WERI-Rb-1 (cell line): ENCODE measurements at places on chromosomes 1 and 21.

GRCh38 chr1:81801651-81802456 is 1.1 kb downstream of the ADGRL2 start:
- DNase-seq: peak; percentile 19

DNA sequence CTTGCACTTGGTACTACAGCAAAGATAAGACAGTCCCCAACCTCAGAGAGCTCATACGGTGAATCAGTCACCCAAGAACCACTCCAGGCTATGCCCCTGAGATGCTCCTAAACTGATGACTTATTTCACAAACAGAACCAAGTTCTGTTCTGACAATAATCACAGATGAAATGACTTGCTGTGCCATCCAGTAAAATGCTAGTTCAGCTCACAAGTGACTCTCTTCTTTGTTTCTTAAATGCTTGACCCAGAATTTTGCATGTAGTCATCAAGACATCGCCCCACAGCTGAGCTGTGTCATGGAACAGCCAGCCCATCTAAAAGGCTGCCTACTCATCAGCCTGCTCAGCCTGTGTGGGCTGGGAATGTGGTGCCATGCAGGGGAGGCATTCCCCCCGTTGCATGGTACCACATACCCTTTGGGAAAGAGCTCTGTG is 6.1 kb upstream of the SLC19A2 start:
- DNase-seq: no peak

DNA sequence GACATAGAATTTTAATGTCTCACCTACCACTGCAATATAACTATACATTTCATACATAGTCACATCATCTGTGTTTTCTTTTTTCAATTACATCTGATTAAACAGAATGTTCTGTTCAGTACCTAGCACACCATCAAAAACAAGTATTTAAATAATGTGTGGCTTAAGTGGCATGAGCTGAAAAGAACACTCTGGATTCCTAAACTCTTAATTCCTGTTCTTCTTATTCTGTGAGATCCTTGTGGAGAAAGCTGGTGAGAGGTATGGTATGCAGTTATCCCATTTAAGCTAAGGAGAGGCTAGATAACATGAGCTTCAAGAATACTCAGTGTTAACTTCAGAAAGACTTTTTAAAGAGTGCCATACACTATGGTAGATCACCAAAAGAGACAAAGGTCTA is 5.5 kb downstream of the TP53BP2 start:
- DNase-seq: no peak

GRCh38 chr1:90753556-90753955 is 36.5 kb upstream of the BARHL2 start:
- no peak for DNase-seq

- no peak for DNase-seq
Observed at GRCh38 chr1:66557157-66557556, 23.2 kb downstream of the SGIP1 start.

GRCh38 chr1:221575605-221576004 is 166.3 kb downstream of the DUSP10 start:
- no peak for DNase-seq

DNA sequence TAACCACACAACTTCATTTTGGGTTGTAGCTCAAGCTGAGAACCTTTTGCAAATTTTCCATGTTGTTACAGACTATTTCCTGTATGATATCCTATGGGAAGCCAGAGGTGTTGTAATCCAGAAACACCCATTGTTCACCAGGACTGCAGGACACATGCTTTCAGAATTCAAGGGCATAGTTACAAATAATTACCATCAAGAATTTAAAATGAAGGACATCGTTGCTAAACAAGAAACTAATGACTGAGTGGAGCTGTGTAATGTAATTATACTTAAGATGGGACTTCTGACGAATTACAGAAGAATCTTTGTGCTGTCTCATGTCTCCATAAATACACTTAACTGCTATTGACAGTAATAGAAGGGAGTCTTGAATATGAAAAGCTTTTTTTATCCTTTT is 47.6 kb upstream of the HOOK1 start:
- DNase-seq: no peak

DNA sequence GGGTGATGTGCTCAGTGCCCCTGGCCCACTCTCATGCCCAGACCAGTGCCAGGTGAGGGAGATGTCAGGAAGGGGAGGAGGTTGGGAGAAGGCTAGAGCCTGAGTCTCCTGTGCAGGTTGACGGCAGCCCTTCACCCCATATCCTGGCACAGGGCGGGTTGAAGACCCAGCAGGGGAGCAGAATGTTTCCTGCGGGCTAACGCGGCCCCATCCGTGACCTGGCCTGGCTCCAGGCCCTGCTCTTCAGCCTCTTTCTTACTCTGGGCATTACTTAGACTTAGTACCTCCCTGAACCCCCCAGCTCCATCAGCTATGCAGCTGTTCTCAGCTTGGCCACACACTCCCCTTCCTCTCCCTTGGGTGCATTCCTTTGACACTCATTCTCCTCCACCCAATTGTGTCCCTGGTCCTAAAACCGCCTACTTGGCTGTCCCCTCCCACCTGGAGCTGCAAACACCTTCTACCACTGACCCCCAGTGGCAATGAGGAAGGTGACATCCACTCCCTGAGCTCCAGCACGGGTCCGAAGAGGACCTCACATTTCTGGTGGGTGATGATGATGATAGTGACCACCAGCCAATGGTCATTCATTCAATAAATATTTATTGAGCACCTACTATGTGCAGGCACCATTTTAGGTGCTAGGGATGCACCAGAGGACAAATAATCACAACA is 179.0 kb downstream of the PTPRU start:
- peak; percentile 74 for DNase-seq

- DNase-seq: no peak
Observed at GRCh38 chr1:158331106-158331425, 265 bp downstream of the CD1B start.

DNA sequence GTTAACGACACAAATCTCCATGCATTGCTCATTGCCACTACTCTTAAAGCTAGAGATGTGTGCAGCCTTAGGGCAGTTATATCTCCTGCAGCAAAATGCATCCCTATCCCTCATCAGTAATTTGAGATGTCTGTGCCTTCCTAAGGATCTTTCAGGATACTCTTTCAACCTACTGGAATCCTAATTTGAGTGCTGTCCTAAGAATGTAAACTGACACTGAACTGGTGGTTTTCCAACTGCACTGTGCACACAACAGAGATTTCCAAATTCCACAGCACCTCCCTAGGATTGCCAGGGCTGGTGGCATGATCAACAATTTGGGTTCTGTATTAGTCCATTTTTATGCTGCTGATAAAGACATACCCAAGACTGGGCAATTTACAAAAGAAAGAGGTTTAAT is 193.9 kb downstream of the LTN1 start:
- DNase-seq: no peak

DNA sequence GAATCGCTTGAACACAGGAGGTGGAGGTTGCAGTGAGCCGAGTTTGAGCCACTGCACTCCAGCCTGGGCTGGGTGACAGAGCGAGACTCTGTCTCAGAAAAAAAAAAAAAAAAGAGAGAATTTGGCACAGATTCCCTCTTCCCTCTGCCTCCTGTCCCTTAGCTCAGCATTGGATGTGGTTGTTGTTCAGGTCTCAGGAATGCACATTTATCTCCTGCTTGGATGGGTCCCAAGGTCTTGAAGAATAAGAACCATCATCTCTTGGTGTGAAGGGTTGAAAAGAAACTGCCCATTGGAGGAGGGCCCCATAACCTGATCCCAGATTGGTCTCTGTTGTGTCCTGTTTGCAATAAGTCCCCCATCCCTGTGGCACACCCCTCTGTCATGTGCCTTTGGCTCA is 34.9 kb downstream of the UBIAD1 start:
- no peak for DNase-seq

GRCh38 chr1:31400393-31400792 is 12.6 kb upstream of the SERINC2 start:
- no peak for DNase-seq

DNA sequence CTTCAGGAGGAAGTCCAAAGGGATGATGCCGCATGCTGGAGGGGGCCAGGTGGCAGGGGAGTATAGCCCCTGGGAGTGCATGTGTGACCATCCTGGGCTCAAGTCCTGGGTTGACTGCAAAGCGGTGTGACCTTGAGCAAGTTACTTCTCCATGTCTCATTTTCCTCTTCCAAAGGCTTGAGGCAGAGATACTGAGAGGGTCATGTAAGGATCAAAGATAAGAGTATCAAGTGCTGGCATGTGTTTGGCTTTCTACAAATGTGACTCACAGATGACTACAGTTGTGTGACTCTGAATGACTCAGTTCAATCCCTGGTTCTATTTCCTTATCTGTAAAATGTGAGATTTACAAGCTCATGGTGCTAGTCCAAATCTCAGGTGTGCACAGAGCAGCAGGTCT is 26.1 kb downstream of the PROK1 start:
- DNase-seq: no peak

- no peak for DNase-seq
Observed at GRCh38 chr1:176694713-176695112, 231.7 kb downstream of the PAPPA2 start.

GRCh38 chr1:94552071-94552586 is 10.6 kb upstream of the F3 start:
- no peak for DNase-seq

DNA sequence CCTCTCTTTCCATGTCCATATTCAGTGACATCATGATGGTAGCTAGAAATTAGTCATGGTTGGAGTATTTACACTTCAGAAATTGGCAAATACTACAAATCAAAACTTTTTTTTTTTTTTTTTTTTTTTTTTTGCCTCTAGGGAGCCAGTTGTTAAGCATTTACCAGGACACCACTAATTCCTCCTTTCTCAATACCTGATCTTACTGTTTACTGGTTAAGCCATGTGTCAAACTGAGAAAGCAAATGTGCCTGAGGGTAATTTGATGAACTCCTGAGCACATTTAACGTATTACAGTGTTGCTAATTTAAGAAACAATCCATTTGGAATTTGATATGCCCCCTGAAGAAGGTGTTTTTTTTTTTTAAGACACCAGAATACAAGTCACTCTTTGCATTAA is 94.4 kb downstream of the DNM3 start:
- no peak for DNase-seq

GRCh38 chr1:186812570-186812969 is 16.2 kb upstream of the PLA2G4A start:
- no peak for DNase-seq
